ENCODE measurements at places on chromosomes 4 and X.

- H3K36me3 ChIP-seq, result no peaks in the 10 kb centered on the region
- DNase-seq, result no peak
- no peaks in the 10 kb centered on the region for H3K27me3 ChIP-seq
- no peak overlapping the region for H3K4me3 ChIP-seq
These were observed 67.9 kb downstream of the KLHL8 start for GRCh38 chr4:87152310-87153041.

DNA sequence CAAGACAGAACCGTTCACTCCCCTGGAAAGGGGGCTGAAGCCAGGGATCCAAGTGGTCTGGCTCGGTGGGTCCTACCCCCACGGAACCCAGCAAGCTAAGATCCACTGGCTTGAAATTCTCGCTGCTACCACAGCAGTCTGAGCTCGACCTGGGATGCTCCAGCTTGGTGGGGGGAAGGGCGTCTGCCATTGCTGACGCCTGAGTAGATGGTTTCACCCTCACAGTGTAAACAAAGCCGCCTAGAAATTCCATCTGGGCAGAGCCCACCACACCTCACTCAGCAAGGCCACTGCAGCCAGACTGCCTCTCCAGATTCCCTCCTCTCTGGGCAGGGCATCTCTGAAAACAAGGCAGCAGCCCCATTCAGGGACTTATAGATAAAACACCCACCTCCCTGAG, 13.4 kb upstream of the PBDC1 start:
- H3K4me1 ChIP-seq, result no peaks in the 10 kb centered on the region
- no peak overlapping the region for H3K4me3 ChIP-seq
- no peaks in the 10 kb centered on the region for H3K27me3 ChIP-seq
- H3K36me3 ChIP-seq, result no peaks in the 10 kb centered on the region

GRCh38 chr4:185716577-185717376, 95.2 kb downstream of the SORBS2 start:
- peak overlapping the region; percentile 53 for H3K27ac ChIP-seq
- H3K27me3 ChIP-seq, result no peaks in the 10 kb centered on the region
- H3K36me3 ChIP-seq, result no peaks in the 10 kb centered on the region
- no peak for DNase-seq
- no peak overlapping the region for H3K4me3 ChIP-seq
- H3K4me1 ChIP-seq, result peaks cover 36% of the 10 kb centered on the region

DNA sequence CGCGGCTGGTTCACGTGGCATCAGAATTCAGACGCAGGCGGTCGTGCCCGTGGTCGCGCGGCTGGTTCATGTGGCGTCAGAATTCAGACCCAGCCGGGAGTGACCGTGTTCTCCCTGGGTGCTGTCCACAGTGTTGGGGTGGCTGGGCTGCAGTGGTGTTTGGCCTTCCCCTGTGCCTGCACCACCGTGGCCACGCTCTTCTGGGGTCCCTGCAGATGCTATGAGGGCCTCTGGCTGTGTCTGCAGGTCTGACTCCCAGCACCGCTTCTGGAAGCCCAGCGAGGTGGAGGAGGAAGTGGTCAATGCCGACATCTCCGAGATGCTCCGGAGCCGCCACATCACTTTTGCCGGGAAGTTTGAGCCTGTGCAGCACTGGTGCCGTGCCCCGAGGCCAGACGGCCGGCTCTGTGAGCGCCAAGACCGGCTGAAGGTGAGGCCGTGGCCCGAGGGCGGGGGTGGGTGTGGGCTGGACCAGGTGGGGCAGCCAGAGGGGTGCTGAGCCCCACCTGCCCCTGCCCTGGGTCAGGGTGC, 26.4 kb downstream of the NKX1-1 start:
- no peaks in the 10 kb centered on the region for H3K36me3 ChIP-seq
- no peaks in the 10 kb centered on the region for H3K4me1 ChIP-seq
- H3K27ac ChIP-seq, result no peak overlapping the region
- H3K4me3 ChIP-seq, result no peak overlapping the region
- no peak for DNase-seq

GRCh38 chr4:15158406-15159091, 156.3 kb downstream of the CPEB2 start:
- no peak overlapping the region for H3K4me3 ChIP-seq
- no peaks in the 10 kb centered on the region for H3K27me3 ChIP-seq

- H3K4me3 ChIP-seq, result no peak overlapping the region
- no peak overlapping the region for H3K27ac ChIP-seq
- no peak for DNase-seq
- H3K4me1 ChIP-seq, result no peaks in the 10 kb centered on the region
- no peaks in the 10 kb centered on the region for H3K36me3 ChIP-seq
These were observed 56.5 kb downstream of the CPZ start for GRCh38 chr4:8648816-8649630.

DNA sequence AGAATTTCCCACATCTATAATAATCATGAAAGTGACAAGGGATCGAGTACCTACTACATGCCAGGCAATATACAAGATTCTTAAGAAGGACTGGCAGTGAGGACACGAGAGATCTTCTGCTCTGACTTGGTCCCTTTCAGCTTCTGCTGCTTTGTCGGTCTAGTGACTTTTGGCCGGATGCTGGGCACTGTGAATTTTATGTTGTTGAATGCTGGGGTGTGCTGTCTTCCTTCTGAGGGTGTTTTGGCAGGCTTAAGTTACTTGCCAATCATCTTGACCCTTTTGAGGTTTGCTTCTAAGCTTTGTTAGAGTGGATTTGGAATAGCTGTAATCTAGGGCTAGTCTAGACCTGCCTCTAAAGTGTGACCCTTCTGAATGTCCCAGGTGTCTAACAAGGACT, 23.5 kb downstream of the NAT8L start:
- H3K4me3 ChIP-seq, result no peak overlapping the region
- H3K4me1 ChIP-seq, result no peaks in the 10 kb centered on the region
- H3K27me3 ChIP-seq, result no peaks in the 10 kb centered on the region
- DNase-seq, result no peak

- DNase-seq, result no peak
- H3K36me3 ChIP-seq, result no peaks in the 10 kb centered on the region
- no peak overlapping the region for H3K4me3 ChIP-seq
- no peaks in the 10 kb centered on the region for H3K4me1 ChIP-seq
- H3K27ac ChIP-seq, result no peak overlapping the region
These were observed 43.1 kb downstream of the NAT8L start for GRCh38 chr4:2102045-2102883.

DNA sequence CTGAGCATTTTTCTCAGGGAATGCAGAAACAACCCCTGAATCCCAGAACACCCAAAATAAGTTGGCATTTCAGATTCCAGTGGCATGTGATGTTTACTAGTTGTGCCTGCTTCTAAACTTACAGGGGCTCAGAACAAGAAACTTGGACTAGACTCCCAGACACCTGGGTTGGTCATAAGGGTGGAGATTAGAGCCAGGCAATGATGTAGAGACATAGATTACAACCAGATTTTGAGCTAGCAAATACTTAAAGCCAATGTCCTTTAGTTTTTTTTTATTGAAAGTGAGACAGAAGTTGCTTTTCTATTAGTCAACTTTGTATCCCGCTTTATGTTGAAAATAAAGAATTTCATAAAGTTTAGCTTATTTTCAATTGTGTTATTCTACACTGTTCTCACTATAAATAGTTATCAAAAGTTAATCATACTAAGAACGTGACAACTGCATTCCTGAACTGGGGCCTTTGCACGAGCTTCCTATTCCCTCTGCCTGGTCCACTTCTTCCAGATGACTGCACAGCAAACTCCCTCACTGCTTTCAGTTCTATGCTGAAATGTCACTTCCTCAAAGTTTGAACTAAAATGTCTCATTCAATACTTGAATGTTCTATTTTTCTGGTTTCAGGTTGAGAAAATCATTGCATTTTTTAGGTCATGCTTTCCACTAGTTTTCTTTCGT, 224.7 kb upstream of the PPP1R2C start:
- H3K27ac ChIP-seq, result no peak overlapping the region
- no peaks in the 10 kb centered on the region for H3K27me3 ChIP-seq
- DNase-seq, result no peak
- no peaks in the 10 kb centered on the region for H3K36me3 ChIP-seq

GRCh38 chr4:100632163-100632562, 114.3 kb upstream of the EMCN start:
- H3K4me3 ChIP-seq, result no peak overlapping the region
- no peak overlapping the region for H3K27ac ChIP-seq
- no peaks in the 10 kb centered on the region for H3K27me3 ChIP-seq
- H3K36me3 ChIP-seq, result no peaks in the 10 kb centered on the region
- H3K4me1 ChIP-seq, result no peaks in the 10 kb centered on the region
- no peak for DNase-seq

DNA sequence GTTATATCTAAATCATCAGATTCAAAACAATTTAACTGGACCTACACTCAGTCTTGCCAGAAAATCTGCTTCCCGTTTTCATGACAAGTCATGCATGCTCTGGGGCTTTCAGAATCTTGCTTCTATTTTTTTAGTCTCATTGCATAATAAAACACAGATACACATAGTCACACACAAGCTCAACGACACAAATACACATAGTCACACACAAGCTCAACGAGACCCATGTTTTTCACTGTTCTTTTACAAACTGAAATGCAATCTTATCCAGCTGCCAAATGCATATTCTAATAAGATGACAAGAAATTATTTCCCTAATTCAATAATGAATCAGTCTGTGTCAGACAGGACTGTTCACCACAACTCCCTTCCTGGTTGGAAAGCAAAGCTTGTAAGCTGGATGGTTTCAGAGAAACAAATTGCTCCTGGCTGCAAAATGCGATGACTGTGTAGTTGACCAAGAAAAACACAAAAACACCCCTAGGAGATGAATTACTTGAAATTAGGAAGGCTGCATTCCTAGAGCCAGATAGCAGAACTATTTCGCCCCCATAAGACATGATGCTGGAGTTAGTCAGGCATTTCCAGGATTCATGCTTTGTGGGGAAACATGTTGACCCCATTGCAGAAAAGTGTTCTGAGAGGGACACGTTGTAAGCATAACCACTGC, 208.7 kb downstream of the CHIC2 start:
- no peaks in the 10 kb centered on the region for H3K4me1 ChIP-seq
- no peak for DNase-seq
- H3K36me3 ChIP-seq, result no peaks in the 10 kb centered on the region
- no peak overlapping the region for H3K4me3 ChIP-seq
- H3K27ac ChIP-seq, result no peak overlapping the region

DNA sequence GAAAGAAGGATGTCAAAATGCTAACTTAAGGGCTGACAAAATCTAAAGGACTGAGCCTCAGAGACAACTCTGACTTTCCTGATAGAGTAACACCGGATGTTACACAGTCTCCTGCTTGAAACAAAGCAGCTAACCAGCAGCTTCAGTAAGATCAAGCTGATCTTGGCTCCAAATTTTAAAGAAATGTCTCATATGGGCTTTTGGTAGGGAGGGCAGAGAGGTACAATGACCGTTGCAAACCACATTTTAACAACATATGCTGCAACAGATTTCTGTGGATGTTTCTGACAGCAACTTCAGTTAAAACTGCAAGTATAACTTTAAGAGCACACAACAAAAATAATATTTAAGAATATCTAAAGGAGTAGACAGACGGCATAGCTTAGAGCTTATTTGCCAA, 9.1 kb downstream of the RPGR start:
- DNase-seq, result no peak
- no peak overlapping the region for H3K27ac ChIP-seq
- peaks cover 8% of the 10 kb centered on the region for H3K36me3 ChIP-seq
- H3K4me3 ChIP-seq, result no peak overlapping the region
- H3K27me3 ChIP-seq, result no peaks in the 10 kb centered on the region

DNA sequence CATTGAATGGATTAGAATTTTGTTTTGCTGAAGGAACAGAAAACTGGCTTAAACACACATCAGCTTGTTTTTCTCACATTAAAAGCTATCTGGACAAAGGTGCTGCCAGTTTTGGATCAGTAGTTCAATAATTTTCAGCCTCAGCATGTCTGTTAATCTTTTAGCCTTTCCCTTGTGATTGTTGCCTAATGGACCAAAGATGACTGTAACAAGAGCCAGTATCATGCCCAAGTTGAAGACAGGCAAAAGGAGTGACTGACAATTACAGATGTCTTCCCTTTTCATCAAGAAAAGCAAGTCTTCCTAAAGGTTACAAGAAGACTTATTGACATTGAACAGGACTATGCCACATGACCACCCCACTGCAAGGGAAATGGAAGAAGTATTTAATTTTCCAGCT, 419.7 kb downstream of the MAPK10 start:
- no peaks in the 10 kb centered on the region for H3K27me3 ChIP-seq
- H3K36me3 ChIP-seq, result no peaks in the 10 kb centered on the region
- no peak overlapping the region for H3K4me3 ChIP-seq
- DNase-seq, result no peak
- no peaks in the 10 kb centered on the region for H3K4me1 ChIP-seq
- no peak overlapping the region for H3K27ac ChIP-seq

DNA sequence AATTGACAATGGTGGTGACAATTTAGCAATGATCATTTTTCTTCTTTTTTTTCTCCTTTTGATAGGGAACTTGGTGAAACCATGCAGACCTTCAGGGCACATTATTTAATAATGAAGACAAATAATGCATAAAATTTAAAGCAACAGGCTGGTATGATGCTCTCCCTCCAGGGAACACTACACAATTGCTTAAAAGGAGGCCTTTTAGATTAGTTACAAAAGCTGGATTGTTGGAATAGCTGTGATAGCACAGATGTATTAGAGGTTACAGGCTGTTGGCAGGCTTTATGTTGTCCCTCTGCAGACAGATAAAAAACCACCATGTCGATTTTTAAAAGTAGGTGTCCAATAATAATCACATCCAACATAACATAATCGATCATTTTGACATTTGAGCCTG, 307.0 kb downstream of the ADGRL3 start:
- H3K4me1 ChIP-seq, result no peaks in the 10 kb centered on the region
- no peak overlapping the region for H3K4me3 ChIP-seq
- H3K36me3 ChIP-seq, result no peaks in the 10 kb centered on the region
- no peaks in the 10 kb centered on the region for H3K27me3 ChIP-seq

- DNase-seq, result no peak
- no peaks in the 10 kb centered on the region for H3K36me3 ChIP-seq
- H3K4me3 ChIP-seq, result no peak overlapping the region
These were observed 53.6 kb downstream of the KLF3 start for GRCh38 chr4:38717604-38718003.

DNA sequence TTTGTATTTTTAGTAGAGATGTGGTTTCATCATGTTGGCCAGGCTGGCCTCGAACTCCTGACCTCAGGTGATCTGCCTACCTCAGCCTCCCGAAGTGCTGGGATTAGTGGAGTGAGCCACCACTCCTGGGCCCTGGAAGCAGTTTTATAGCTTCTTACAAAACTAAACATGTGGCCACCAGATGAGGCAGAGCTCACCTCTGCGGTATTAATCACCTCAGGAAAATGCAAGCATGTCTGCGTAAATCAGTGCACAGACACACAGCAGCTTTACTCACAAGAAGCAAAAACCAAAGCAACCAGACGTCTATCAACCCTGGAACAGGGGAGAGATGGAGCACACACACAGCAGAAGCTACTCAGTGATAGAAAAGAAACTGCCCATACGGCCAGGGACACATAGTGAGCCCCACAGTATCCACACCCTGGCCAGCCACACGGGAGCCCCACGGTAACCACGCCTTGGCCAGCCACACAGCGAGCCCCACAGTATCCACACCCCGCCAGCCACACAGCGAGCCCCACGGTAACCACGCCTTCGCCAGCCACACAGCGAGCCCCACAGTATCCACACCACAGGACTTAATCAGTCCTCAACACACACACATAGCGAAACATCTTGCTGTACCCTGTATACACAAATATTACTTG, 30.2 kb downstream of the PPP2R3B start:
- no peaks in the 10 kb centered on the region for H3K4me1 ChIP-seq
- DNase-seq, result no peak
- H3K4me3 ChIP-seq, result no peak overlapping the region

All from left lung (tissue), 14 donors.